Iris pigment epithelial cell (primary cell): ENCODE measurements at places on chromosomes 4 and X.

DNA sequence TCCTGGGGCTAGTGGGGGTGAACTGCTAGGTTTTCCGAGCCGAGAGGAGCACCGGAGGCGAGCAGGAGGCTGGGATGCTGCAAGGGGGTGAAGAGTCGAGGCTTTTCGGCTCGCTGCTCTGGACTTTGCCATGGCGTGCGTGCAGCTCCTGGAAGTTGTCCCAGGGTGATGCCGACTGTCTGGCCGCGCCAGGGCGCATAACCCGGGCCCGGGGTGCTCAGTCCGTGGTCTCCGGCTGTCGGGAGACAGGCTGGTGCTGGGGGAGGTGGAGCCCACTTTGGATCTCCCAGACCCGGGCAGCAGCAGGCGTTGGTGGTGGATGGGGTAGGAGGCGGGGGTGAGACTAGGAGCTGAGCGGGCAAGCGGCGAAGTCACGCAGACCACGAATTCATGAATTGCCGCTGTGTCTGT, 793 bp downstream of the GRIA3 start:
- no peak for DNase-seq

DNA sequence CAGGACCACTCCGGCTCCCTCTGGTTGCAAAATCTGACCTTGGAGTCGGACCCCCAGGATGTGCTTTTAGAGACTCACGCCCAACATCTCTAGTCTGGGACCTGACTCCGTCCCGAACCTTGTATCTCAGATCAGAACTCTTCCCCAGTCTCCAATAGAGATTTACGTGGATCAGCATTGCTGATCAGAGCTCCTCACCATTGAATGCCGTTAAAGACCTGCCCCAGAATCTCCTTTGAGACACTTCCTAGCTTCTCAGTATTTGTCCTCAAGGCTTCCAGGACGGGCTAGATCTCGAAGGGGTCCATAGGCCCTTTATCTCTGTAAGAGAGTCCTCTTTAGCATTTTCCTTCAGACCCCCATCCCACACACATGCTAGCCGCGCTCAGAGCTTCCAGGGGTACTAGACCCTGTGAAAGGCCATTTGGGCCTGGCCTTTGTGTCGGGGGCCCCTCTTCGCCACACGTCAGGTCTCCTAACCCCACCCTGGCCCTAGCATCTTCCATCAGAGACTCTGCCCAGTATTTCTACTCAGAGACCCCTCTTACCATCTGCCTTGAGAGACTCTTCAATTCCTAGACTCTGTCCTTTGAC, 662 bp downstream of the UBA1 start:
- peak; percentile 27 for DNase-seq

GRCh38 chr4:118939169-118939783, 50.6 kb downstream of the SYNPO2 start:
- no peak for DNase-seq

- peak; percentile 57 for DNase-seq
These were observed 31.1 kb downstream of the NHSL2 start for GRCh38 chrX:71941776-71942175.

DNA sequence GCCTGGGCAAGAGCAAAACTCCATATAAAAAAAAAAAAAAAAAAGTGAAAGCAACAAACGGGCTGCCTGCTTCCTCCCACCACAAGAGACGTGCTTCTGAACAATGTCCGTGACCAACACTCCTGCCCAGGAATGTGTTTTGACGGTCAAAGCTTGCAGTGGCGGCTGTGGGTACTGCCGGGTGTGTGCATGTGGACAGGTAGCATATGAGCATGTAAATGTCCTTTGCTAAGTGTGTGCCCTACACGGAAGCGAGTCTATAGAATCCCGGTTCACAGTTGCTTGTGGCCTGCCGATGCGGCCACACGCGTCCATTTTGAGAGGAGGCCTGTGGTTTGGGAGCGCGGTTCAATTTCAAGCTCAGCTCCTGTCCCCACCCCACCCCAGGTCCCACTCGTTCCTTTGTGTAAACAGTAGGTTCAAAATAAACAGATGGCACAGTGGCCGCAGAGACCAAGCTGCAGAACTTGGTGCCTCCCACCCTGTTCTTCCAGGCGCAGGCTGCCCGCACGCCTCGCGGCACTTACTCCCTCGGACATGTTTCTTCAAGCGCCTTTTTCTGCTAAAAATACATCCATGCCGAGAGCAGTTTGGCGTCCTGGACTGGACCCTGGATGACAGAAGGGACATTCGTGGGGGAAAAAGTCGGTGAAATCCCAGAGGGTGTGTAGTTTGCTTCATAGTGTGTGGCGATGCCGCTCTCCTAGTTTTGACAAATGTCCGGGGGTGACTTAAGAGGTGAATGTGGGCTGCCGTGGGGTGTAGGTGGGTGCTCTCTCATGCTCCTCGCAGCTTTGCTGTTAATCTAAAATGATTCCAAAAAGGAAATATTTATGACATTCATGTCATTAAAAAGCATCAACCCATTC, 11.5 kb upstream of the NKX1-1 start:
- DNase-seq: no peak

- DNase-seq: no peak
These were observed 713 bp downstream of the PLXNB3 start for GRCh38 chrX:153764786-153765137.

DNA sequence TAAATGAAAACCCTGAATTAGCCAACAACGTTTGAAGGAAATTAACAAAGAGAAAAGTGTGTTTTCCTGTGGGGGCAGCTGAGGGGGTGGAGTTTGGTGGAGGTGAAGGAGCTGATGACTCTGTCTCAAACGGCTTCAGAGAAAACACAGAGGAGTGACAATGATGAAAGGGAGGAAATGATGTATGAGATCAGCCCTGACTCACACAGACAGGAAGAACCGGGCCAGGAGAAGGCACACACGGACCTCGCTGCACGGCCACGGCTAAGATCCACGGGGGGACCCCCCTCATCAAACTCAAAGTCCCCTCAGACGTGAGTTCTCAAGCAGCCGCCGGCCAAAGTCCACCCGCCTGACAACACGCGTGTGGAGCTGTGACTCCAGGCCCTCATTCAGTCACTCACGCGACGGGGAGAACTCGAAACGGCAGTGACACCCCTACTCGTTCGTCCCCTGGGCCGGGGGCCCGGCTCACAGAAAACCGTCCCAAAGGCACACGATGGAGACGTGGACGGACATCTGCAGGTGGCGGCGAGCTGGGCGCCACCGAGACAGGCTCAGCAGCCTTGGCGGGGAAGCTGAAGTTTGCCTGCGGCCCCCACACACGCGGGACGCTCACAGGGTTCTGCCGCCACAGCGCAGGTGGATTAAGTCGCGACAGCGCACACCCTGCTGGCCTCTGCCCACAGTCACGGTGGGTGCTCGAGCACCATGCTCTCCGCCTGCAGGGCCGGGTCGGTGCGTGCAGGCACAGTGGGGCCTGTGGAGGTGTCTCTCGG, 28.8 kb downstream of the PPP2R3B start:
- DNase-seq: peak; percentile 80

DNA sequence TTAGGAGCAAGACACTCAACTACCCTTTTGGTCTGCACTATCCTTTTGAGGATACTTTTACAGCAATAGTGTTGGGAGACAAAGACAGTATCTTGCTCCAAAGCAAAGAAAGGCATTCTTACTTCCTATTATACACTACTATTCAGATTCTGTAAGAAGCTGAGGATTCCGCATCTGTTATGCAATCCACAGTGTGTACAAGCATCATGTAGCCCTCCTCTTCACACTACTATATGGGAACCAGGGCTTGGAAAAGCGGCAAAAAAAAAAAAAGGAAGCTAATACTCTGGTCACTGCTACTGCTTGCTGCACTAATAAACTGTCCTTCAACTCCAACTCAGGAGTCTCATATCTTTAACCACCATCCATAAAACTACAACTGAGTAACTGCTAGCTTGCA, 59.1 kb downstream of the FBXW7 start:
- no peak for DNase-seq

DNA sequence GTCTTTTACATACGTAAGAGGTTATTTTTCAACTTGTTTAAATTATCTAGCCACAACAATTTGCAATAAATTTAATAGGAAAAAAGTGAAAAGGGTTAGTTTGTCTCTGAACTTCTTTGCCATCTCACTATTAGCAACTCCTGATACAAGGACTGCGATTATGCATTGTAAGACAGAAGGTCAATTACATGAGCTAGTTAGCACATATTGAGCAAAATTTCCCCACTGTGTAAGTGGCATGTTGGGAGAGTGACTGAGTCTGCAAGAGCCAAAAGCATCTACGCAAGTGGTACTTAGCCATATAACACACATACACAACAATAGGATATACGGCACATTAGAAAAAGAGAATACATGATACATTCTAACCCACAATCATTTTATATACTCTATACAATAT, 927.2 kb downstream of the STPG2 start:
- DNase-seq: no peak

GRCh38 chr4:15361529-15361928, 66.3 kb upstream of the C1QTNF7 start:
- no peak for DNase-seq

GRCh38 chr4:75920327-75920726, 18.1 kb upstream of the PPEF2 start:
- DNase-seq: no peak

- DNase-seq: no peak
These were observed 109.7 kb downstream of the RTL5 start for GRCh38 chrX:72021975-72022374.

DNA sequence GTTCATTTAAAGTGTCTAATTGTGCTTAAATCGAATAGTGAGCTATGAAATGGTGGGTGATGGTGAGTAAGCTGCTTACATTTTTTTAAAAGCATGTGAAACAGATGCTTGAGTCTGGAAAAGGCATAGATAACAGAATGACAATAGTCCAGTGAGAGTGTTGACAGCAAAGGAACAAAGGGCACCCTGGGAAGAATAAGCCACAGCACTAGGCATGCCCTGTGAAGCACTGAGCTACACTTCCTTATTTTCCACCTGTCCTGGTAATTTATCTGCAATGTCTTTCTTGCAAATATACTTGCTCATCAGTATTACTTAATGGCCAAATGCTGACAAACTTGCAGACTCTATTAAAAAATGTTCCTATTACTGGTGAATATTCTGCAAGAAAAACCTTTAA, 168.7 kb downstream of the PRDM5 start:
- DNase-seq: no peak

DNA sequence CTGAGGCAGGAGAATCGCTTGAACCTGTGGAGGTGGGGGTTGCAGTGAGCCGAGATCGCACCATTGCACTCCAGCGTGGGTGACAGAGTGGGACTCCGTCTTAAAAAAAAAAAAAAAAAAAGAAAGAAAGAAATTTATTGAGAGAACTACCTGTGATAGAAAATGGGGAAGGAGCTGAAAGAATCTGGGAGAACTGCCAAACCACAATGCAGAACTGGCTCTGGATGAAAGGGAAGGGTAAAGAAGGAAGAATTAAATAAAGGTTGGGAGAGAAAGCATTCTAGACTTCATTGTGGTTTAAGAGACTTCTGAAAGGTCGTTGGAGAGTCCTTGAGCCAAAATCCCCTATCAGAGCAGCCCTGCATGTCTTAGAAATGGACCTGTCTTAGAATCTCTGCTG, 567.9 kb upstream of the HTR2C start:
- no peak for DNase-seq
